Stromal cell of bone marrow (primary cell): ENCODE measurements at places on chromosomes 7 and 10.

GRCh38 chr7:18471476-18472160 is 23.9 kb upstream of the HDAC9 start:
- DNase-seq: no peak

DNA sequence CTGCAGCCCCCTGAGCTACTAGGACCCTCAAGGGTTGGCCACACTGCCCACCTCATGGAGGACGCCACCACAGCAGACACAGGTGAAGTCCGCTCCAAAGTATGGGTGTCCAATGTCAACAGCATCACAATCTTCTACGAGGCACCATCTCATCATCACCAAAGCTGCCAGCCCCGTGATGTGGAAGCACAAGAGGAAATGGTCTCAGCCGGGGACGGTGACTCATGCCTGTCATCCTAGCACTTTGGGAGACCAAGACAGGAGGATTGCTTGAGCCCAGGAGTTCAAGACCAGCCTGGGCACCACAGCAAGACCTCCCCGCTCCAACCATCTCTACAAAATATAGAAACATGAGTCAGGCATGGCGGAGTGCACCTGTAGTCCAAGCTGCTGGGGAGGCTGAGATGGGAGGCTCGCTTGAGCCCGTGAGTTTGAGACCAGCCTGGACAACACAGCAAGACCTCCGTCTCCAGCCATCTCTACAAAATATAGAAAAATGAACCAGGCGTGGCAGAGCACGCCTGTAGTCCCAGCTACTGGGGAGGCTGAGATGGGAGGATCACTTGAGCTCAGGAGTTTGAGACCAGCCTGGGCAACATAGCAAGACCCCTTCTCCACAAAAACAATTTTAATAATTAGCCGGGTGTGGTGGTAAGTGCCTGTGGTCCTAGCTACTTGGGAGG is 48.8 kb upstream of the MYL10 start:
- no peak for DNase-seq

GRCh38 chr10:26310361-26310760 is 93.8 kb downstream of the GAD2 start:
- DNase-seq: no peak

DNA sequence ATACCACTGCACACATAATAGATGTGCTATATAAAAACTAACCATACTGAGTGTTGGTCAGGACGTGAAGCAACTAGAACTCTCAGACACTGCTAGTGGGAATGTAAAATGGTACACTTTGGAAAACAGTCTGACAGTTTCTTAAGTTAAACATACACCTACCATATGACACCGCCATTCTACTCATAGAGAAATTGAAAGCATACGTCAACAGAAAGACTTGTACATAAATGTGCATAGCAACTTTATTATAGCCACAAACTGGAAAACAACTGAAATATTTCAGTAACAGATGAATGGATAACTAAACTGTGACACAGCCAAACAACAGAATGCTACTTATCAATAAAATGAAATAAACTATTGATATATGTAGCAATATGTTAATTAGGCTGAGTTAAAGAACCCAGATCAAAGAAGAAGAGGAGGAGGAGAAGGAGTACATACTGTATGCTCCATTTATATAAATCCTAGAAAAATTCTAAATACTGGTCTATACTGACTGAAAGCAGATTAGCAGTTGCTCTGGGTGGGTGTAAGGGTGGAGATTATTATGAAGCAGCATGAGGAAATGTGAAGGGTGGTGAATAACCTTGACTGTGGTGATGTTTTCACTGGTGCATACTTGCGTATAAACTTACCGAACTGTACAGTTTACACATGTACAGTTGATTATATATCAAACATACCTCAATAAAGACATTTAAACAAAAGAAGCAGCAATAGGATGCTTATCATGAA is 48.6 kb downstream of the ARHGAP21 start:
- no peak for DNase-seq
